ENCODE measurements at places on chromosomes 11 and 22. TPM values are rescaled to one million over a fixed set of nuclear protein-coding genes. Genes with fewer than 3 reads are reported as not detected.

Gene MAJIN
- total RNA-seq: not detected

Gene LMO1
- 10.2 TPM for total RNA-seq

DNA sequence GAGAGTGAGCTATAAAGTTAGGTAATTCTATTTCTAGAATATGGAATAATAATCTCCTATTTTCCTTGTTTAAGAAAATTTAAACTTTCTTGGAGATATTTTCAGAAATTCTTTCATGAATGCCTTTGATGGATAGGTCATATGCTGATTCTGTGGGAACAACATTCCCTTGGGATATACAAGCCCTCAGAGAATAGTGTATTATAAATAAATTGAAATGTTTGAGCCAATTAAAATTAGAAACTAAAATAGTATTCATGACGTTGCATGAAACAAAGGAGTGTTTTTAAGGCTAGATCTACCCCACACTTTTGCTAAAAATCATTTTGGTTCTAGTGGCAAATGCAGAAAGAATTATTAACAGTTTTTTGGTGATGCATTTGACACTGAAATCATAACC lies 269.3 kb upstream of the ANO3 start:
- H3K27ac ChIP-seq: no peak overlapping the region
- no peak for DNase-seq
- no peaks in the 10 kb centered on the region for H3K4me1 ChIP-seq
- H3K36me3 ChIP-seq: no peaks in the 10 kb centered on the region

- no peaks in the 10 kb centered on the region for H3K36me3 ChIP-seq
- no peak for DNase-seq
- no peak overlapping the region for H3K27ac ChIP-seq
- H3K4me3 ChIP-seq: no peak overlapping the region
- peaks cover 27% of the 10 kb centered on the region for H3K4me1 ChIP-seq
Measured at GRCh38 chr11:69475866-69476471, 5.5 kb upstream of the LINC01488 start.

Gene ARHGAP42
- total RNA-seq: 15.5 TPM

DNA sequence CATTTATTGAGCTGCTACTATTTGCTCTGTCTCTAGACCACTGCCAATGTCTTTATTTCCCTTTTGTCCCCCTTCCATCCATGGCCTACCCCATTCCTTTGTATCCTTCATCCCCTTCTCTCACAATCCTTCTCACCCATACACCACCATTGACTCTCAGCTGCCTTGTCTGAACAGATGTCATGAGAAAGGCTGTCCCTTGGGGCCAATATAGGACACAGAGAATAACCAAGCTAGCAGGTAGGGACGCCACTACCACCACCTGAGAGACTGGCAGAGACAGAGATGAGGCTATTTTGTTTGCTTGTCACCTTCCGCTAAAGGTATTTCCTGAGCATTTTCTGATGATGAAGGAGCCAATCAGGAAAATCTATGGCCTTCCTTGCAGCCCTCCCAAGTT lies 138.9 kb downstream of the CD44 start:
- no peaks in the 10 kb centered on the region for H3K36me3 ChIP-seq
- no peak overlapping the region for H3K4me3 ChIP-seq
- no peaks in the 10 kb centered on the region for H3K27me3 ChIP-seq
- H3K27ac ChIP-seq: no peak overlapping the region

- no peaks in the 10 kb centered on the region for H3K36me3 ChIP-seq
- H3K4me1 ChIP-seq: peaks cover 28% of the 10 kb centered on the region
- H3K4me3 ChIP-seq: no peak overlapping the region
- no peak overlapping the region for H3K27ac ChIP-seq
Measured at GRCh38 chr11:19077965-19078364, 17.4 kb upstream of the MRGPRX2 start.

- no peak for DNase-seq
- no peak overlapping the region for H3K27ac ChIP-seq
- H3K4me3 ChIP-seq: no peak overlapping the region
- no peaks in the 10 kb centered on the region for H3K4me1 ChIP-seq
- H3K27me3 ChIP-seq: peaks cover 3% of the 10 kb centered on the region
- no peaks in the 10 kb centered on the region for H3K36me3 ChIP-seq
Measured at GRCh38 chr22:39088685-39089032, 8.4 kb upstream of the APOBEC3H start.

DNA sequence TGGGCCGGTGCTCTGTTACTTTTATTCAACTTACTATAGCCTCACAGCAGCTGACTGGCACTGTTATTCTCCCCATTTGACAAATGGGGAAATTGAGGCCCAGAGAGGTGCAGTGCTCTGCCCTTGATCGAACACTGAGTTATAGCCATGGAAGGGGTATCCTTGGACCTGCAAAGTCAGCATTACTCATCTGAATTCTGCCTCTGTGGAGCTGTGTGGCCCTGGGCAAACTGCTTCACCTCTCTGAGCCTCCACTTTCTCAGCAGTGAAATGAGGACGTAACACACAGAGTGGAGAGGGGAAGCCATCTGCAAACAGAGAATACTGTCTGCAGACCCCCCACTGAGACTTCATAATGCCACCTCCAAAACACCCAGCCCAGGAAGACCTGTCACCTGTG lies 25.3 kb downstream of the TPST2 start:
- no peak overlapping the region for H3K4me3 ChIP-seq
- DNase-seq: no peak
- H3K27me3 ChIP-seq: no peaks in the 10 kb centered on the region
- H3K27ac ChIP-seq: no peak overlapping the region

Gene RANBP1
- 110 TPM for total RNA-seq

Gene PGA5
- not detected for total RNA-seq

DNA sequence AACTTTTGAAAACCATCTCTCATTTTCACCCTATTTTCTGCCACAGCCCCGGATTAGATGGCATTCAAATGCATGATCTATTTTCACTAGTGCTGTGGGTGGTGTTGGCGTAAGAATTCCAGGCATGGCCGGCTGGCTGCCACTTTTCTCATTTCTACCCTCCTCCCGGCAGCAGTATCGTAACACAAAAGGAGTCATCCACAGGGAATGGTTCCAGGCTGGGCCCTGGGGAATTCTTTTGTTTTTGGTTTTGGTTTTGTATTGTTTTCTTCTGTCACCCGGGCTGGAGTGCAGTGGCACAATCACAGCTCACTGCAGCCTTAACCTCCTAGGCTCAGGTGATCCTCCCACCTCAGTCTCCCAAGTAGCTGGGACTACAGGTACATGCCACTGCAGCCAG lies 13.8 kb downstream of the JAML start:
- no peak overlapping the region for H3K4me3 ChIP-seq
- no peak for DNase-seq
- H3K4me1 ChIP-seq: peaks cover 13% of the 10 kb centered on the region
- H3K27ac ChIP-seq: no peak overlapping the region
- H3K27me3 ChIP-seq: peaks cover 7% of the 10 kb centered on the region

All from suprapubic skin (tissue), 4 donors.